CD4-positive, alpha-beta T cell (primary cell): ENCODE measurements at places on chromosomes 3 and 15.

DNA sequence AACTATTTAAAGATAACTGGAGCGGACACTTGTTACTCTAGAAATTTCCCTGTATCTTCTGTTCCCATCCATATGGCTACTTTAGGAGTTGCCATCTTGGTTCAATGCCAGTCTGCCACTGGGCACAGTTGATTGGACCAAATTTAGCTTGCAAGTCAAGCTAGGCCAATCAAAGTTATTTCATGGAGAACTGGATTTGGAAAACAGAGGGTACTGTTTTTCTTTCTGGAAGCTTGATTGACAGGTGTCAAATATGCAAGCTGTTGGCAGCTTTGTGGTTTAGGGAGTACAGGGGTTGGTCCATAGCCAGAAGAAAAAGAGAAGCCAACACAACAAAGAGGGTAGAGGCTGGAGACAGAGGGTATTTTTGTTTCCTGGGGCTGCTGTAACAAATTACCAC is 33.4 kb upstream of the KLHL25 start:
- no peak for DNase-seq

DNA sequence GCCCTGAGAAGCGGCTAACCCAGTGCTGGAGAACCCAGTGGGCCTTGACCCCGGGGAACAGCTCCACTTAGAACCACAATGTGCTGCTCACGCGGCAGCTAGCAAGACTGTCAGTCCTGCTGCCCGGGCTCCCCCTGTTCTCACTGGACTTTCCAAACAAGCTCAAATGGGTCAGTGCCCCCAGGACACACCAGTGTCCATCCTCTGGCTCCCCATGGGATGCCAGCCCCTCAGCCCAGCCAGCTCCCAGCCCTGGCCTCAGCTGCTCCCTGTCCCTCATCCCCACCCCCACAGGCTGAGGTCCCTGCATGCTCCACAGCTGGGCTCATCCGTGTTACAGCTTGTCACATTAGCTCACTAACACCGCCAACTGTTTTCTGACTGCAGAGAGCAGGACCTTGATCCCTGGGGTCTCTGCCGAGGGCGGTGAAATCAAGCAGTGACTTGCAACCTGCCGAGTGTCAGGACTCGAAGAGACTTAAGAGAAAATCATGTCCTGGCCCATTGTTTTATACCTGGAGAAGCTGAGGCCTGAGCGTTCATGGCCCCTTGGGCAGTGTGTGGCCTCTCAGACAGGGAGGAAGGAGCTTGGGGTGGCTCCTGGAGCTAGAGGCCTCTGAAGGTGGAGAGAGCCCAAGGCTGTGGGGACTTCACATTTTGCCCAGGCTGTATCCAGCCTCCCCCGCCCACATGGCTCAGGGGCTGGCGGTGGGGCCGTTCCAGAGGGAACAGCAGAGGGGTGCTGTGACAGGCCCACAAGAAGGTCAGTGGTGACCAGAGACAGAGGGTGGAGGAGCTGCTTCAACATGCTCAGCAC is 157.5 kb downstream of the MEGF11 start:
- no peak for DNase-seq

GRCh38 chr3:189490337-189490736 is 140.9 kb upstream of the TP63 start:
- no peak for DNase-seq

- no peak for DNase-seq
Observed at GRCh38 chr3:128551867-128552266, 58.9 kb upstream of the GATA2 start.

DNA sequence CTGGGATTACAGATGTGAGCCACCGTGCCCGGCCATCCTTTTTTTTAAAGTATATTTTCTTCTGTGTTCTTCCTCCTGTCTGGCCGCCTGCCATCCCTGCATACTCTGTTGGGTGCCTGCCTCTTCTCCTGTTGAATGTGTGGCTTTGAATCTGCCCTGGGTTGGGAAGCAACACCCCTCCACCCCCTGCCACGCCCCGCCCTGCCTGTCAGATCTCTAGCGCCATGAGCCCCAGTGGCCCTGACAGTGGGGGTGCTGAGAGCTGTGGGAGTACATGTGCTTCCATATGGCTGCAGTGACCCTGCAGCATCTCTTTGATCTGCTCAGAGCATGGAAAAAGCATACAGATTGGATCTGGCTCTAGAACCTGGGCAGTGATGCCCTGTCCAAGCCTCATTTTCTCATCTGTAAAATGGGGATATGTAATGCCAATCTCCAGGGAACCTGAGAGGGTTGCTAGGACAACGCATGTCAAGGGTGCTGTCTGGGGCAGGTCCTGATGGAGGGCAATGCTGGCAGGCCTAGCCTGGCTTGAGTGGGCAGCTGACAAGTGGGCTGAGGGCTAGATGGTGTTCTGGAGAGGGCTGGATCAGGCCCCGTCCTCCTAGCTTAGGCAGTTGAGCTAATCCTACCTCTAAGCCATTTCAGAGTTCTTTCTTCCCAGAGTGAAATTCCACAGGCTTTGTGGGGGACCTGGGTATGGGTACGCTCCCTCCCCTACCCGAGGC is 23.9 kb downstream of the CCDC13 start:
- DNase-seq: no peak

GRCh38 chr3:74561881-74562280 is 52.6 kb downstream of the CNTN3 start:
- no peak for DNase-seq

GRCh38 chr3:66253790-66254620 is 33.2 kb downstream of the SLC25A26 start:
- DNase-seq: no peak

GRCh38 chr3:127419641-127420553 is 132.1 kb upstream of the PRR20G start:
- no peak for DNase-seq

GRCh38 chr3:113501597-113501996 is 13.4 kb downstream of the SPICE1 start:
- no peak for DNase-seq

DNA sequence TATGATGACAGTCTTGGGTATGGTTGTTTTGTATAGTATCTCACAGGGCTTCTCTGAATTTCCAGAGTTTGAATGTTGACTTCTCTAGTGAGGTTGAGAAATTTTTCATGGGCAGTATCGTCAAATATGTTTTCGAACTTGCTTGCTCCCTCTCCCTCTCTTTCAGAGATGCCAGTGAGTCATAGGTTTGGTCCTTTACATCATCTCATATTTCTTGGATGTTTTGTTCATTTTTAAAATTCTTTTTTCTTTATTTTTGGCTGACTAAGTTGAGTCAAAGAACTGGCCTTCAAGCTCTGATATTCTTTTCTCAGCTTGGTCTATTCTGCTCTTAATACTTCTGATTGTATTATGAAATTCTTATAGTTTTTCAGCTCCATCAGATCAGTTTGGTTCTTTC is 282.3 kb upstream of the NECTIN3 start:
- no peak for DNase-seq

DNA sequence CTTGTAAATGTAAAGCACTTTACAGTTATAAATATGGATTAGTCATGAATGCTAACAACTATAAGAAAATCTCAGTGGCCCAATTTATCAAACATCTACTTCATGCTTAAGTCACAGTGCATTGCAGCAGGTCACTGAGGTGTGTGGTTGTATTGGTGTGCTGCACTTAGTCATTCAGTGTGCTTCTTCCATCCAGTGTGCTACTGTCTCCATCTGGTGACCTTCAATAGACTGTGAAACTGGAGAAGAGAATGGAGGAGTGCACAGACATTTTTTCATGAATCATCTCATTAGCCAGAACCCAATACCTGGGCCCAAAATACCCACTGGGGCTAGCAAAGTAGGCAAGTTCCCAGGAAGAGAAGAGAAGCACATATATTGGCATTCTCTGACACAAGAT is 199.6 kb downstream of the SHOX2 start:
- DNase-seq: no peak

- DNase-seq: no peak
Observed at GRCh38 chr3:78724859-78725258, 1042.9 kb downstream of the ROBO1 start.

GRCh38 chr15:40892447-40893012 is 1.7 kb upstream of the VPS18 start:
- DNase-seq: no peak

GRCh38 chr3:45967724-45968123 is 24.5 kb downstream of the CXCR6 start:
- DNase-seq: no peak

DNA sequence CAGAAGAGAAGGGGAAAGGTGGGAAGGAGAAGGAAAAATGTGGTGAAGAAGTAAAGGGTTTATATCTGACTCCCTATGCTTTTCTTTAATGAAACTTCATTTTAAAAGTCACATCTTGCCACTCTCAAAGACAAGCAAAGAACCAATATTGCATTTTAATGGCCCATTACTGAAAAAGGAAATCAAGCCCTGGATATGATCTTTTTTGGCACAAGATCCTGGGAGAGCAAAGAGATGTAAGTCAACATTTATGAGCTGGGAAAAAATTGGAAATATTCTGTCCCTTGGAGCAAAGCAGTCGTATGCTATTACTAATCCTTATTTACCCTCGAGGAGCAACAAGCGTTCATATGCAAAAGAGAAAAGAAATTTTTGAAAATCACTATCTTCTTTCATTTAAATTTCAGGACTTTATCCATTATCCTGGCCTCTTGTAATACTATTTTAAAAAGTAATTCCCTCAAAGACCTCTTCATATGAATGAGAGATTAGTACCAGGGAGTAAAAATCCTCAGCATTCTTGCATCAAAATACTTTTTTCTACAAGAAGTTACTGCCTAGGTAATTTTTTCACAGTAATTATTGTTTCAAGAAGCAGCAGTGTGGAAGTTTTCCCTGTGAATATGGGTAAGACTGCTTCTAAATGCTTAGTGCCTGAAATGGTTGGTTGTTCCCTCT is 435.3 kb upstream of the PDZRN3 start:
- DNase-seq: no peak

GRCh38 chr15:74822233-74822632 is 4.2 kb upstream of the CPLX3 start:
- DNase-seq: no peak

DNA sequence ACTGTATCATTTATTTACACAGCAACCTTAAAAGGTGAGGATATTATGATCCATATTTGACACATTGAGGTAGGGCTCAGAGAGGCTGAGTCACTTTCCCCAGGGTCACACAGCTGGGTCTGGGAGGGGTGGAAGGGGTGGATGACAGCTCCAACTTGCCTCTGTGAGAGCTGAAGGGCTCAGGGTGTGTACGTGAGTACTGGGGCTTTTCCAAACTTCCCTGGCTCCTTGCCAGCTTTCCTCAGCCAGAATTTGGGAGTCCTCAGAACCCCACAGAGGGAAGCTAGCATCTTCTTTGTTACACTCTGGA is 58.3 kb upstream of the SLC6A11 start:
- DNase-seq: no peak

DNA sequence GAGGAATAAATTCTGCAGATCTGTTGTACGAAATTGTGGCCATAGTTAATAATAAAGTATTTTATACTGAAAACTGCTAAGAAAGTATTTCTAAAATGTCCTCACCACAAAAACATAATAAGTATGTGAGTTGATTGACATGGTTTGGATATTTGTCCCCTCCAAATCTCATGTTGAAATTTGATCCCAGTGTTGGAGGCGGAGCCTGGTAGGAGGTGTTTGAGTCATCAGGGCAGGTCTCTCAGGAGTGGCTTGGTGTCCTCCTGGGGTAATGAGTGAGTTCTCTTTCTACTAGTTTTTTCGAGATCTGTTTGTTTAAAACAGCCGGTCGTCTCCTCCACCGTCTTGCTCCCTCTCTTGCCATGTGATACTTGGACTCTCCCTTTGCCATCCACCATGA is 424.1 kb upstream of the KCNMB2 start:
- no peak for DNase-seq

DNA sequence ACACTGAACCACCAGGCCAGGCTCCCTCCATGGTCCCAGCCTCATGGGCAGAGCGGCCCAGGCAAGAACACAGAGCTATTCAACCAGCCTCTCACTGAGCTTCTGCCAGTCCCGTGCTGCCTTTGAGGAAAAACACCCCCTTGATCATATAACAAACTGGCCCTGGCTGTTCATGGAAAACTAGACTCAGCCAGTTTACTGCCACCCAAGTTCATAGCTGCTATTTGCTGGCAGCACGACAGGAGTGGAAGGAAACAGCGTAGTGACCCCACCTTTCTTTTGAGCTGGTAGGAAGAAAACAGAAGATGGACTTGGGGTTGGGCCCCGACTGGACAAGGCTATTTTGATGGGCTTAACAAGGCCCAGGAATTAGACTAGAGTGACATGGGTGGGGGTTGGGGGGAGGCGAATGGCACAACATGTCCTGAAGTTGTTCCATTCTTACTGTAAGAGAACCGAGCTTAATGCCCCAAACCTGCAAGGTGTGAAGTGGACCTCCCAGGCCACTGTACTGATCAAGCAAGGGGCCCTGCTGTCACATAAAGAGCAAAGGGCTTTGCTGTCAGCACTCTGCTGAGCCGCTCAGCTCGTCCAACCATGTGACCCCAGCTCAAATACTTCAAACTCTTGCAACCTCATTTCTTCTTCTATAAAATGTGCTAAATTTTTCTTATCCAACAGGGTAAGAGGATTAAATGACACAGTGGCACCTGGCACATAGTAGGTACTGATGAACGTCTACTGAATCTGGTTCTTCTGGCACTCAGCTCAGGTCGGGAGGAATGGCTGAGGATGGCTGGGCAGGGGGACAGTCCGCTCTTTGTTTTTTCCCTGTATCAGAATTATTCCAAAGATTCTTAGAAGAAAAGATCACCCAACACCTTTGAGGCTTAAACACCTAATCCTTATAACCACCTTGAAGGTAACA is 1.6 kb downstream of the FBXL22 start:
- DNase-seq: no peak

DNA sequence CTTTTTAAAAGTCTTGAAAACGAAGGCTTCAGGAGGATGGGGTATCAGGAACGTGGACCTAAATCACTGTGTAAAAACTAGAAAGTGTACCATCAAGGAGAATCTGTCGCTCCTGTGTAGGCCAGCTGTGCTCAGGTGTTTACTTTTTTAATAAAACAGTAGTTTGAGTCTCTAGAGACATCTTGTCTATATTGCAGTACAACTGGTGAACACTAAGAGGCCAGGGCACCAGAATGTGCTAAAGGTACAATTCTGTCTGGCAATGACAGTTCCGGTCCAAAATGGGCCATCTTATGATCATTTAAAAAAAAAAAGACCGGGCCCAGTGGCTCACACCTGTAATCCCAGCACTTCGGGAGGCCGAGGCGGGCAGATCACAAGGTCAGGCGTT is 61.8 kb upstream of the MCF2L2 start:
- DNase-seq: no peak

DNA sequence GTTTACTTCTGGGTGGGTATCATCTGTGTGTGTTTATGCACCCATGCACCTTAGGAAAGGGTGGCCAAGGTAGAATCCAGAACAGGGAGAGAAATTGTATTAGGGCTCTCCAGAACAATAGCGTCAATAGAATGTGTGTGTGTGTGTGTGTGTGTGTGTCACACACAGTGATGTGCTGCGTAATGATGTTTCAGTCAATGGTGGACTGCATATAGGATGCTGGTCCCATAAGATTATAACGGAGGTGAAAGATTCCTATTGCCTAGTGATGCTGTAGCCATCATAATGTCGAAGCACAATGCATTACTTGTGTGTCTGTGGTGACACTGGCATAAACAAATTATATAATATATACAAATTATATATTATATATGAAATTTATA is 69.3 kb upstream of the PRR23C start:
- no peak for DNase-seq
